ENCODE measurements at places on chromosomes 4 and X.
A peak's percentile ranks its signal among the peaks of the same experiment; 100 is the strongest.

GRCh38 chrX:119218198-119218597 lies 17.9 kb upstream of the PGRMC1 start:
- no peak for DNase-seq

GRCh38 chr4:34950926-34951325 lies 1293.4 kb downstream of the ARAP2 start:
- no peak for DNase-seq

DNA sequence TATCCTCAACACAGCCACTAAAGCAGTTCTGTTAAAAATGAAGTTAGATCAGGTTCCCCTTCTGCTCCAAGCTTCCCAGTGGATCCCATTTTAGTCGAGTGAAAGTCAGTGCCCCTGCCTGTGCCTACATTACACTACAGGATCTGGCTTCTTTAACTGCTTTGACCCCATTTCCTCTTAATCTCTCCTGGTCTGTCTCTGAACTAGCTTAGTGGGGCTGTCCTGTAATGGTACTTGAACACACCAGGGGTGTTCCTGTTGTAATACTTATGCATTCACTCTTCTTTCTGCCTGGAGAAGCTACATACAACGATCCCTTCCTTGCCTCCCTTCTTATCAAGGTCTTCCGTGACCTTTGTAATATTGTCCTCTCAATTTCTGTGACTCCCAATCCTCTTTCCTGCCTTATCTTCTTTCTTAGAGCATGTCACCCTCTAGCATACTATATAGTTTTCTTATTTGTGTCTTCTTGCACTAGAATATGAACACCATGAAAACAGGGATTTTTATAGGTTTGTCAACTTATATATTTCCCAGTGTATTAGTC lies 16.7 kb downstream of the ARSJ start:
- no peak for DNase-seq

GRCh38 chr4:61771056-61771455 lies 570.9 kb downstream of the ADGRL3 start:
- no peak for DNase-seq

- DNase-seq = no peak
Observed at GRCh38 chr4:55018521-55018920, 106.9 kb downstream of the KDR start.

GRCh38 chr4:104501290-104501689 lies 6.6 kb upstream of the CXXC4 start:
- DNase-seq = no peak

DNA sequence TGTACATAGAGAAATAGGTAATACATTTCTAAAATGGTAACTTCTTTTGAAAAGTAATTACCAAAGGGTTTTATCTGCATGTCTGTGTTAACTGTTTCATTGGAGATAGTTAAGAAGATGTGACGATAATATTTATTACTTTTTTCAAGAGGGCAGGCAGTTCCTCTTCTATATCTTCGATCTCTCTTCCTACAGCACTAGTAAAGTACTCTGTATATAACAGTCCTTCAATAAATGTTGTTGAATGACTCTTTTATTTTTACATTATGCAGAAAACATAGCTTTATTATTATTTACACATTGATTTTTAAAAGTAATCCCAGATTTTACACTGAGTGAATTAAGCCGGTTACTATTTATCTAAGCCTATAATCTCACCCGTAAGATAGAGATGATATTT lies 51.8 kb downstream of the TMPRSS11E start:
- DNase-seq = no peak

DNA sequence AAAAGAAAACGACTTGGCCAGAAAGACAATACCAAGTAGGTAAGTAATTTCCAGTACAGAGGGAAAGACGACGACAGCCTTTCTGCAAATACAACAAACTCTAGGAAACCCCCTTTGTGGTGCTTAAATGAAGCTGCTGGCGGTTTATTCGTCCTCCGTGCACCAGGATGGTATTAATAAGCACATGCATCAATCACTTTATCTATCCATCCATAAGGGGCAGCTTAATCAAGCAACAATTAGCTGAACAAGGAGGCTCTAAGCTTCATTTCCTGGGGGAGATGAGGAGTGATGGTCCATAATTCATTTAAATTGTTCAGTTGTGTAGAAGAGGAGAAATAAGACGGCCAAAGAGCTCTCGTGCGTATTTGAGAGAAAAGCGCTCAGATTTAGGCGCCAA lies 26.2 kb downstream of the IRF2 start:
- DNase-seq = no peak

GRCh38 chrX:131745942-131746489 lies 202.1 kb downstream of the OR13H1 start:
- DNase-seq = no peak

GRCh38 chr4:86497131-86497530 lies 97.0 kb upstream of the PTPN13 start:
- no peak for DNase-seq

DNA sequence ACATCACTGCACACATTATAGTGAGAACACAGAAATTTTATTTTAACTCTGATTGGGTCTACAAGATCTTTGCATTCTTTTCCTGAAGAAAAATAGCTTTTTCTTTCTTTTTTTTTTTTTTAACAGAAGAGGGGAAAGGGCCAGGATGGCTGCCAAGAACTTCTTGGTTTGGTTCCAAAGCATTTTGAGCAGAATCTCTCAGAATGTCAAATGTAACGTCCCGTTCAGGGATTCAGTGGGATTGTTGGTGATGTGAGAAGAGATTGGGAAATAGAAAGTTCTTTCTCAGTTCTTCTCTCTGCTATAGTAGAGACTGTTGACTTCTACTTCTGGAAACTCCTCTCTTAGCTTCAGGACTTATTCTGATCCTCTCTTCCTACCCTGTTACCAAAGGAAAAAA lies 70.9 kb upstream of the CBR4 start:
- DNase-seq = no peak

DNA sequence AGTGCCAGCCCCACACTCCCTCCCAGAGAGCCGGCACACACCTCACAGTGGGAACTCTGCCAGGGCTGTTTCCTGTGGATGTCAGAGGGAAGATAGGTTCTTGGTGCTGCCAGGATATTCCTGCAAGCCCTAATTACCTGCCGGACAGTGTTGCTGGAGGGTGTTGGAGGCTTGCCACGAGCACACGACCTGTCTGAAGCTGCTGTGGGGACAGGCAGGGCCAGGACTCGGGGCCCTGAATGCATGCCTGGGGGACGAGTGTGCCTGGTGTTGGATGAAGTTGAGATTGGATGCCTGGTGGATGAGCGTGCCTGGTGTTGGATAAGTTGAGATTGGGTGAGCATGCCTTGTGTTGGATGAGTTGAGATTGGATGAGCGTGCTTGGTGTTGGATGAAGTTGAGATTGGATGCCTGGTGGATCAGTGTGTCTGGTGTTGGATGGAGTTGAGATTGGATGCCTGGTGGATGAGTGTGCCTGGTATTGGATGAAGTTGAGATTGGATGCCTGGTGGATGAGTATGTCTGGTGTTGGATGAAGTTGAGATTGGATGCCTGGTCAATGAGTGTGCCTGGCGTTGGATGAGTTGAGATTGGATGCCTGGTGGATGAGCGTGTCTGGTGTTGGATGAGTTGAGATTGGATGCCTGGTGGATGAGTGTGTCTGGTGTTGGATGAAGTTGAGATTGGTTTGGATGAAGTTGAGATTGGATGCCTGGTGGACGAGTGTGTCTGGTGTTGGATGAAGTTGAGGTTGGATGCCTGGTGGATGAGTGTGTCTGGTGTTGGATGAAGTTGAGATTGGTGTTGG lies 23.2 kb upstream of the UVSSA start:
- DNase-seq = no peak

DNA sequence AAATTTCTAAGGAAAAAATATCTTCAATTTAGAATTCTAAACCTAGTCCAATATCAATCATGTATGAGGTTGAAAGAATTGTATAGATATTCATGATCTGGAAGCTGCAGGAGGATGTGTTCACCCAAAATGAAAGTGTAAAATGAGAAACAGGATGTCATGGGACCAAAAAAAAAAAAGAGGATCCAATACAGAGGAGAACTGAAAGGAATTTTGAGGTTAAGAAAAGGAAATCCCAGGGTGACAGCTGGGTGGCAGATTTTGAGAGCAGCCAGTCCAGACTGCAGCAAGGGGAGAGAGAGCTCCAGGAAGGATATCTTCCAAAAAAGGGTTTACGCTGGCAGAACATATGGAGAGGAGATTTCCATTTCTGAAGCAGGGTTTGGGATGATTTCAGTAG lies 38.9 kb downstream of the TLR10 start:
- no peak for DNase-seq

DNA sequence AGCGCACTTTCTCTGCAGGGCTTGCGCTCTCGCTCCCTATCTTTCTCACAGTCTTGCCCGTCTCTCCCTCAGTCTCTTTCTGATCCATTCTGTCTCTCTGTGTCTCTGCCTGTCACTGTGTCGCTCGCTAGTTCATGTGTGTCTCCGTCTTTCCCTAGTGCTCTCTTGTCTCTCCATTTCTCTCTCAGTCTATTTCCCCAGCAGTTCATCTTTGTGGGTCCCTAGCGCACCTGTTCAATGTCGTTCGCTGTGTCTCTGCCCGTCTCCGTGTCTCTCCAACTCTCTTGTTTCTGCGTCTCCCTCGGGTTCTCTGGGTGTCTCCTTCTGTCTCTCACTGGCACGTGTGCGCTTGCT lies 1.5 kb downstream of the GPR101 start:
- no peak for DNase-seq

- no peak for DNase-seq
Observed at GRCh38 chrX:115023811-115024210, 6.4 kb upstream of the IL13RA2 start.

DNA sequence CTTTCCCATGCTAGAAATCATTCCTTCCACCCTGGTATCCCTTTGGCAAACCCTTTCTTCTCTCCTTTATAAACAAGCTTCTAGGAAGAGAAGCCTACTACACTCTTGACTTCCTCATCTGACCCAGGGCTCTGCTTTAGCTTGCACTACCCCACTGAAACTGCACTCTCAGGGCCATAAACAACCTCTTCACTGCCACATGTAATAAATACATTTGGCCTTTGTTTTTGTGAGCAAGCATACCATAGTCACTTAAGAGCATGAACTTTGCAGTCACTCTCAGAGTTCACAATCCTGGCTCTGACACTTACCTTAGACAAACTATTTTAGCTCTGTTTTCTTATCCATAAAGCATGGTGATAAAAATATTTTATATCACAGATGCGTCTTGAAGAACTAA lies 50.7 kb upstream of the USP38 start:
- DNase-seq = no peak

- DNase-seq = no peak
Observed at GRCh38 chr4:7801001-7801400, 138.7 kb downstream of the AFAP1 start.

- DNase-seq = peak; percentile 62
Observed at GRCh38 chr4:122826553-122827257, at the start of gene FGF2. TSS of gene FGF2 (plus strand) at chr4:122826831. CDS start at chr4:122827175, 344 bp downstream.

DNA sequence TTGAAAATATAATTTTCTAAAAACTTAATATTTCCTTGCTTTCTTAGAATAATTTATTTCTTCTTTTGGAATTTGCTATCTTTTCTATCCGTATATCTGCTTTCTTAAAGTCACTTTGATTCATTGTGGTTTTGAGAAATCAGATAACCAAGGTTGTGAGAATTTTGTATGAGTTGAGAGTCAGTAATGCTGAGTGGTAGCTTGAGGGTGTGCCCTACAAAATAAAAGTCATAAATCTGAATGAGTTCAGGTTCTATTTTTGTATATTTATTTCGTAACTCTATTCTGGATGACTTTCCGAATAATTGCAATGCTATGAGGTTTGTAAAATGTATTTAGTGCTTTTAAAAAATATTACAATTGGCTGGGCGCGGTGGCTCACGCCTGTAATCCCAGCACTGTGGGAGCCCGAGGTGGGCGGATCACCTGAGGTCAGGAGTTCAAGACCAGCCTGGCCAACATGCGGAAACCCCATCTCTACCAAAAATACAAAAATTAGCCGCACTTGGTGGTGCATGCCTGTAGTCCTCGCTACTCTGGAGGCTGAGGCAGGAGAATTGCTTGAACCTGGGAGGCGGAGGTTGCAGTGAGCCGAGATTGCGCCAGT lies 8.9 kb downstream of the COPS4 start:
- no peak for DNase-seq

GRCh38 chr4:3060946-3061345 lies 13.4 kb downstream of the HTT-AS start:
- DNase-seq = no peak

- no peak for DNase-seq
Observed at GRCh38 chrX:8673201-8673600, 58.7 kb downstream of the ANOS1 start.

DNA sequence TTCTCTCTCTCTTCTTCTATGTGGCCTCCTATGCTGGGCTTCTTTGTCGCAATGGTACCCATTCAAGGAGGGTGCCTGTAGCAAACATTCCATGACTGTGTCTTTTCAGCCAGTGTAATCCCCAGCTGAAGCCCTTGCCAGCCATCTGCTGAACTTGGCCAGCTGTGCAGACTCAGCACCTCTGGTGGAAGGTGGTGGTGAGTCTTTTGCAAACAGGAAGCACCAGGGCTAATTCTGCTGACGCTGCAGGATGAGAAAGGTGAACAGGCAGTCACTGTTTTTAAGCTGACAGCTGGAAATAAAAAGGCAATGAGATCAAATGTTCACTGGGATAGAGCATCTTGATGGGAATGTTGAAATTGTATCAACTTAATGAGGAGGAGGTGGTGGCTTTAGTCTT lies 298.7 kb upstream of the CLNK start:
- no peak for DNase-seq

- no peak for DNase-seq
Observed at GRCh38 chrX:21623778-21624501, 34.2 kb downstream of the KLHL34 start.

DNA sequence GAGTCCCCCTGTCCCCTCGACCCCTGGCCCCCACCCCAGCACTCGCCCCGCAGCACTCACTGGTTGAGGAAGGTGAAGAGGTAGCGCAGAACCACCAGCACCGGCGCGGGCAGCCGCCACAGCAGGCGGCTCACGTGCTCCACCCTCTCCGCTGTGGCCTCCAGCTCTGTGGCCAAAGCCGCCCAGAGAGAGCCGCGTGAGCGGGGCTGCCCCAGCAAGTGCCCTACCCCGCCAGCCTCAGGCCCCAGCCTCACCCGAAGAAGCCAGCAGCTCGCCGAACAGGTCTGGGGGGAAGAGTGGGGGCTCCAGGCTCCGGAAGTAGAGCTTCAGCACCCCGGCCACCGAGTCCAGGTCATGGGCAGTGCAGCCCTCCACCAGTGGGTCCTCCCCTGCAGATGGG lies 6.0 kb downstream of the AVPR2 start:
- DNase-seq = no peak

GRCh38 chr4:129929052-129929451 lies 833.1 kb downstream of the C4orf33 start:
- DNase-seq = peak; percentile 46

DNA sequence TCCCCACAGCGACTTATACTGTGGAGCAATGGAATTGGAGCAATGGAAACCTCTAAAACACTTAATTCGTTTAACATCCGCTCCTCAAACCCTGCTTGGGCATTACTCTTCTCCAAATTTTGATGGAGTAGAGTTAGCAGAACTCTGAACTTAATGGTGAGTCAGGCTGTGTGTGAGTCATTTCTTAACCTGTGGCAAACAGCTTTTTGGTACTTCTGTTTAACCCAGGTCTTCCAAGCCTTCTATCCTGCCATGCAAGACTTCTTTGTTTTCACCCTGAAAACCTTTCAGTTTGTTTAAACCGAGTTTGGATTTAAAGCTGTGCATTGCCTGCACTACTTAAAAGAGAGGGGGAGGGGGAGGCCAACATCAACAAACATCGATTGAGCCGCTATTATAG lies 3.6 kb upstream of the AMOT start:
- no peak for DNase-seq

All from WERI-Rb-1 (cell line).